ENCODE measurements at places on chromosomes 13 and 19. TPM values are rescaled to one million over a fixed set of nuclear protein-coding genes. Genes with fewer than 3 reads are reported as not detected.
A peak's percentile ranks its signal among the peaks of the same experiment; 100 is the strongest.

DNA sequence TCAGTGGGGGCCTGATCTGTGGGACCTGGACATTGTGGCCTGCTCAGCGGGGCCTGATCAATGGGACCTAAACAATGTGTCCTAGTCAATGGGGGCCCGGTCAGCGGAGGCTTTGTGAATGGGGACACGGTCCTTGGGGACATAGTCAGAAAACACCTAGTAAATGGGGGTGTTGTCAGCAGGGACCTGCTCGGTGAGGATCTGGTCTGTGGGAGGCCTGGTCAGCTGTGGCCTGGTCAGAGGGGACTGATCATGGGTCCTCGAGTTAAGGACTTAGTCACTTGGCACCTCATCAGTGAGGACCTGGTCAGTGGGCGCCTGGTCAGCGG lies 44.5 kb upstream of the TPM4 start:
- DNase-seq: no peak

- no peak for DNase-seq
Measured at GRCh38 chr13:81089371-81090157, 748.6 kb upstream of the SPRY2 start.

- no peak for DNase-seq
Measured at GRCh38 chr13:66951426-66951825, 278.7 kb downstream of the PCDH9 start.

GRCh38 chr19:6778386-6778785 lies 5.9 kb downstream of the VAV1 start:
- DNase-seq: no peak

- DNase-seq: no peak
Measured at GRCh38 chr13:105471673-105472072, 1063.8 kb downstream of the EFNB2 start.

- no peak for DNase-seq
Measured at GRCh38 chr19:30666301-30666803, 294.2 kb downstream of the ZNF536 start.

GRCh38 chr13:102620516-102620915 lies 23.7 kb downstream of the TPP2 start:
- DNase-seq: no peak

- no peak for DNase-seq
Measured at GRCh38 chr19:595326-596262, 5.9 kb downstream of the HCN2 start.

GRCh38 chr19:48290401-48290770 lies 20.5 kb downstream of the ZNF114 start:
- DNase-seq: peak; percentile 31

- DNase-seq: no peak
Measured at GRCh38 chr13:109447667-109448066, 338.7 kb downstream of the IRS2 start.

GRCh38 chr13:108618233-108618632 lies 11.2 kb upstream of the MYO16 start:
- no peak for DNase-seq

- DNase-seq: no peak
Measured at GRCh38 chr19:46931202-46931601, 70.4 kb downstream of the ARHGAP35 start.

GRCh38 chr19:41192574-41193429 lies at the start of gene CYP2S1:
TSS of gene CYP2S1 (plus strand) at chr19:41193219. CDS start at chr19:41193265, 46 bp downstream.
- peak; percentile 38 for DNase-seq

DNA sequence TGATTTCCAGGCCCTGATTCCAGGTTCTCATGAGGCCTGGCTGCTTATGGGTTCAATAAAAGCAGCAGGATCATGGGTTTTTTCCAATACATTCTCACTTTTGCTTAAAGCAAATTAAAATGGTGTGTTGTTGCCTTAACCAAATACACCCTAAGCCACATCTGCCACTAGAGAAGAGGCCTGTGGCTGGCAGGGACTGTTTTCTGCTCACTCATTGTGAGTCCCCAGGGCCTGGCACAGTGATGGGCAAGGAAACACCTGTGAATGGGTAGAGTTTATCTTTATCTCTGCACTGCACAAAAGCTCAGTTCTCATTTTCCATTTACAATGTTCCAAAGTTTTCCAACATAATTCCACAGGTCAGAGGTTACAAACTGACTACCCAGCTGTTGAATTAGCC lies 726.0 kb downstream of the UQCRFS1 start:
- no peak for DNase-seq

- DNase-seq: no peak
Measured at GRCh38 chr13:65287405-65287804, 1942.7 kb downstream of the PCDH9 start.

DNA sequence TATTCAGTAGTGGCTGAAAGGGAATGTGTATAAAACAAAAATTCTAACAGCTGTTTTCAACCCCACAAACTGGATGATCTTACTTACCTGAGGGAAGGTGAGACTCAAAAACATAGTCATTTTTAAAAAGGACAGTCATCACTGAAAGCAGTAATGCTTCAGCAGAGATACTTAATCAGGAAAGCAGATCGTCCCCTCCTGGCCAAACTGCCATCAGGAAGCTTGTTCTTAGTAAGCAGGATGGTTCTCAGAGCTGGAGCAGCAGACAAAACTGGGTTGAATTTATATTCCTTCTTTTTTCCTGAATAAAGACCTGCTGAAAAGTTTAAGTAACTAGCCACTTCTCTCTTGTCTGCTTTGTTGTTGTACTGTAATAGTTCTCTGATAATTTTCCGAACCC lies 1156.5 kb downstream of the OLFM4 start:
- no peak for DNase-seq

GRCh38 chr13:76131551-76131950 lies 495.4 kb downstream of the LMO7 start:
- no peak for DNase-seq

DNA sequence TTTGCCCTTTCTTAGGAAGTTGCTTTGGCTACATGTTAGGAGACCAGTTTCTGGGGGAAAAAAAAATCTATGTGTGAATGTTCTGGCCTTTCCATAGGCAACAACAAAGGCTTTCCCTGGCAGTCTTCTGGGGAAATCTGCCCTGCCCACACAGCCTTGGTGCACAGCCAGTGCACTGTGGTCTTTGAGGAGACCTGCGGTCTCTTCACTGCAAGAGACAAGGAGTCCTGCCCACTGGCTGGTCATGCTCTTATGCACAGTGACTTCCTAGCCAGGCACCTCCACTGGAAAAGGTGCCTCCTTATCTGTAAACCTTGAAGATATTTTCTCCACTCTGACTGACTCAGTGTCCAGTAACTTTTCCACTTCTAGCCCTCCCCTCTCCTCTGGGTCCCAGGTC lies 155.1 kb downstream of the SUCLA2 start:
- no peak for DNase-seq

- no peak for DNase-seq
Measured at GRCh38 chr19:9941231-9941630, 4.9 kb upstream of the OLFM2 start.

- no peak for DNase-seq
Measured at GRCh38 chr19:677201-677600, 1.0 kb downstream of the FSTL3 start.

DNA sequence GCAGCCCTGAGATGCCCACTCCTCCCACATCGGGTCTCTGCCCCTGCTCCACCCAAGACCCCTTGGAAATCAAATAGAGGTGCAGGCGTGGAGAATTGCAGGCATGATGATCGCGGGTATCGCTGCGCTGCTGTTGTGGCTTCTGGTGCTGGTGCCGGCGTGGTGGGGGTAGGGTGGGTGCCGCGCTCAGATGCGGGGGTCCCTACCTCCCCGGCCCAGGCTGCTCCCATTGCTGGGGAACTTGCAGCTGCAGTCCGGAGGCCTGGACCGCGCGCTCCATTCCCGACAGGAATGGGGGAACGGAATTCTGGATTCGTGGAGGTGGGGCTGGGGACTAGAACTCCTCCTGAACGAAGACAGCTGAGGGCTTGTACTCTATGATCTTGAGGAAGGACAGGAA lies 20.4 kb downstream of the CYP2F1 start:
- no peak for DNase-seq

- no peak for DNase-seq
Measured at GRCh38 chr19:48501494-48502349, 9.9 kb downstream of the LMTK3 start.

- peak; percentile 66 for DNase-seq
Measured at GRCh38 chr19:41226053-41226873, 7.2 kb downstream of the AXL start.

- DNase-seq: peak; percentile 53
Measured at GRCh38 chr19:13095393-13095784, 7.3 kb downstream of the LYL1 start.

DNA sequence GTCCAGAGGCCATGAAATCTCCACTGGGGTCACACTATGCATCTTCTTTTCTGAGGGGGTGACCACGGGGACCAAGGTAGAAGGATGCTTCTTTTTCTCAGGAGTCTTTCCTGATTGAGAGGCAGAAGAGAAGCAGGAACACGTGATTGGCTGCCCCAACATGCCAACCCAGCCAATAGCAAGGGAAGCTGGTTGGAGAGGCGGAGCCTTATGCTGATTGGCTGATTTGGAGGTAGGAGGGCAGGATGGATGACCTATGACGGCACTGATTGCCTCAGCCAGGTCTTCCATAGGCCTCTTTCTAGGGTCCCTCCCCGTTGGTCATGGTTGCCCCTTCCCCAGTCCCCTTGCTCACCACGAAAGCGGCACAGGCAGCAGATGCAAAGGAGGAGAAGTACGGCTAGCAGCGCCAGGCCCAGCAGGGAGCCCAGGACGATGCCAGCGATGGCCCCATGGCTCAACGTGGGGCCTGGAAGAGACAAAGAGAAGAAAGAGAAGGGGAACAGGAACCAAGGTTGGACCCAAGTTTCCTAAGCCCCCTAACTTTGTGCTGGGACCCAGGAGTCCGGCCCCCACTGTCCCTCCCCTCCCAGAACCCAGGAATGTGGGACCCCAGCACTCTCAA lies 8.0 kb downstream of the VSIG10L start:
- DNase-seq: no peak

- DNase-seq: no peak
Measured at GRCh38 chr19:45640849-45641273, 1.7 kb upstream of the EML2 start.

DNA sequence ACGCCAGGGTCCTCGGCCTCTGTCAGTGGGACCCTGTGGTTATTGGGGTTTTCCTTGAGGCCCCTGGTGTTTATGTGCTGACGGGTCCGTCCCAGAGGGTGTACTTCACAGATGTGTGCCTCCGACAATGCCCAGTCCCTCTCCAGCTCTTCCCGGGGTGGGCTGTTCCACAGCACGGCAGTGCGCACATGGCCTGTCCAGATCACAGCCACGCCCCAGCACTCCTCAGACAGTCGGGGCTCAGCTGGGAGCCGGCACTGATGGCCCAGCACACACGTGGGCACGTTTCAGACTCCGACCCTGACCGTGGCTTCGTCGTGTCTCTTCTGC lies 16.9 kb upstream of the F7 start:
- DNase-seq: no peak

- DNase-seq: peak; percentile 95
Measured at GRCh38 chr13:114281351-114282040, at the start of gene UPF3A. TSS of gene UPF3A (plus strand) at chr13:114281601. CDS start at chr13:114281640, 39 bp downstream.

DNA sequence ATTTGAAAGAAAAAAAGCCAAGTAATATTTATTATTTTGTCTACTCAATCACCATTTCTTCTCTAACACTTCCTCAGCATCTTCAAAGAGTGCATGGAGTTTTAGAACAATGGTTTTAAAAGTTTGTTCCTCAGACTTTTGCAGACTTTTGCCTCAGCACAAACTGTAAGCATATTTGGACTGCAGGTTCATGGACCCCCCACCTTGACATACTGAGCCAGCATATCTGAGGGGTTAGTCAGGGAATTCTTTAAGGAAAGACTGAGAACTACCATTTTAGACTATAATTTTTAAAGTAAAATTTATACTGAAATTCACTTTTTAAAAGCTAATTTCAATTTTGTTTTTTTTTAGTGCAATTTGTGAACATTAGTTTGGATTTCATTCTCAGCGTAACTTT lies 1676.8 kb upstream of the PCDH20 start:
- no peak for DNase-seq

GRCh38 chr13:62387647-62388046 lies 972.0 kb upstream of the PCDH20 start:
- DNase-seq: no peak

- DNase-seq: peak; percentile 69
Measured at GRCh38 chr19:2798733-2799132, 13.4 kb downstream of the THOP1 start.

DNA sequence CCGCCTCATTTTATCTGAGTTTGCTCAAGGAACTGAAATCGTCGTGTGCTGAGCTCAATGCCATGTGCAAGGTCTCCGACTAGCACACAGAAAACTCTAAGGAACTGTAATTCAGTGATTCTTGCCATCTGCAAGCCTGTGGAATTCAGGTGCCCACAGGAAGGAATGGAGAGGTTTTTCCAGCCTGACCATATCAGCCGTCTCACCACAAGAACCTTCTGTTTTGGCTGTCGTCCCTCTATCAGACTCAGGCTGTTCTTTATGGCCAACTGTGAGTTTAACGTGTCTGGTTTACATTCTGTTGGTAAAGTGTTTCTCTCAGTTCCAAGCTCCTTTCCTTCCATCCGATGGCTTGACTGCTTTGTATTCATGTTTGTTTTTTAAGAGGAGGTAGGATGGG lies 293.5 kb downstream of the SPRY2 start:
- no peak for DNase-seq

GRCh38 chr19:11769995-11770394 lies 3.2 kb downstream of the ZNF441 start:
- DNase-seq: no peak

DNA sequence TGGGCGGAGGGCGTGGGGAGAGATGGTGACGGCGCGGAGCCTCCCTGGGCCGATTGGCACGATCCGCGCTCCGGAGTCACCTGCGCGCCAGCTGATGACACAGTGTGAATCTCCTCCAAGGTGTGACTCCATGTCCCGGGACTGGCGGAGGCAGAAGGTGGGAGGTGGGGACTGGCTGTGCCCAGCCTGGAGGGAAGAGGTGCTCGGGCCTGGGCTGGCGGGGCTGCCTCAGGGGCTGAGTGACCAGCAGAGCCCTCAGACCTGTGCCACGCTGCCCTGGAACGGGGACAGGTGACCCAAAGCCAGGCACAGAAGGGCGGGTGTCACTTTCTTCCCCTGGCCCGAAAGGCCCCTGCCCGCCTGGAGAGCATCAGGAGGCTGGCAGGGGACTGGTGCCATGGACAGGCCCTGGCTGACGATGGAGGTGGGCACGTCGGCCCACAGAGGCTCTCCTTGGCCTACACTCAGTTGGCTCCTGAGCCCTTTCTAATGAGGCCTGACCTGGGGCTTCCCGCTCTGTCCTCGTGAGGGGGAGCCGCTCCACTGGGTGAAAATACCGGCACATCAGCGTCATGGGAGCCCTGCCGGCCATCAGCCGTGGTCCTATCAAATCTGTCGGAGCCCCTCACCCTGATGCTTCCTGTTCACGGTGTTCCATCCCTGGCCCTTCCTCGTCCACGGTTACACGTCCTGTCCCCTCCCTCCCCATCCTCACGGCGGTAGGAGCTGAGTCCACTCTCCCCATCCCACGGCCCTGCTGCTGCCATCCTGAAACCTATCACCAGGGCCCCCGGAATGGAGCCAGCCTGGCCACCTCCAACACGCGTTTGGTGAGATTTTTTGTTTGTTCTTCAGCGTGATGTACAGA lies 75.6 kb downstream of the SPACA7 start:
- DNase-seq: no peak

Gene B9D2
- total RNA-seq: 3.2 TPM

Gene KLHL1
- not detected for total RNA-seq

Gene INSR
- 84.3 TPM for total RNA-seq

Gene PMIS2
- not detected for total RNA-seq

Gene MYO16
- total RNA-seq: 1.6 TPM

Gene TMEM238
- 19.7 TPM for total RNA-seq

Gene LRRC25
- 2.9 TPM for total RNA-seq

Gene SLC25A42
- total RNA-seq: 71.3 TPM

Gene CABP5
- not detected for total RNA-seq

Gene ZNF302
- total RNA-seq: 11.7 TPM

Gene LILRB4
- 2.5 TPM for total RNA-seq

Gene SIGLEC7
- 4.2 TPM for total RNA-seq
